ENCODE measurements at places on chromosomes 12 and 14. TPM values are rescaled to one million over a fixed set of nuclear protein-coding genes. Genes with fewer than 3 reads are reported as not detected.

Gene GYS2
- total RNA-seq: 0.05 TPM

Gene DDX54
- 47.6 TPM for total RNA-seq

Gene FOXG1
- 0.81 TPM for total RNA-seq

Gene FERMT2
- total RNA-seq: 65.3 TPM

Gene ARHGEF40
- total RNA-seq: 29.3 TPM

Gene TGM1
- total RNA-seq: 0.05 TPM

Gene TAS2R8
- not detected for total RNA-seq

Gene RD3L
- not detected for total RNA-seq

Gene NKX2-1
- total RNA-seq: not detected

Gene NPAS3
- 1.3 TPM for total RNA-seq

Gene RPGRIP1
- total RNA-seq: not detected

Gene POLE
- 95.8 TPM for total RNA-seq

DNA sequence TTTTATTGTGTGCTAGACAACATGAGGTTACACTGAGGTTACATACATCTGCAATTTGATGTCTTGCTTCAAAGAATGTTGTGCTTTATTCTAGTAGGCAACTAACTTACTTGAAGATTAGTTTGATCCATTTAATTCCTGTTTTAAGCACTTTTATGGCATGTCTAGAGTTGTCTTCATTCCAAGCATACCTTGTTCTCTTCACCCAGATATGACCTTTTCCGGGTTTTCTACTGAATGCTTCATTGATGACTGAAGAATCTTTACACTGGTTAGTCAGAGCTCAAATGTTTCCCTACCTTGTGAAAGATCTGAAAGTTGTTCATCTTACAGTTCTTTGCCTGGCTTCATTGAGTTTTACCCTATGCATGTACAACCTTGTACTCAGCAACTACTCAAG, 274.0 kb upstream of the KITLG start:
- DNase-seq: no peak

DNA sequence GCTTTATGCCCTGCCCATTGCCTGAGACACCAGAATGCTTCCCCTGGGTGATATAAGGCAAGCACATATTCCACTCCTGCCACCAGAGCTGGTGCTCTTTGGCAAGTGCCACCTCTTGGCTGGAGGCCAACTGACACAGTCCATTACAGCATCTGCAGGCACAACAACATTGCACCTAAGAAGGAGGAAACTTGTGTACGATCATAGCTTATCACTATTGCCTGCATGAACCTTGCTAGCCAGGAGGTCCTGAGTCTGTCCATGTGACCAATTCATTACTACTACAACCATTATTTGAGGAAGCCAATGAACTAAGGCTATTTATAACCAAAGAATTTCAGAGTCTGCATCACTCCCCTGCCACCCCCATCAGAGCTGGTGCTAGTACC, 119.8 kb upstream of the SCAF11 start:
- no peak for DNase-seq

DNA sequence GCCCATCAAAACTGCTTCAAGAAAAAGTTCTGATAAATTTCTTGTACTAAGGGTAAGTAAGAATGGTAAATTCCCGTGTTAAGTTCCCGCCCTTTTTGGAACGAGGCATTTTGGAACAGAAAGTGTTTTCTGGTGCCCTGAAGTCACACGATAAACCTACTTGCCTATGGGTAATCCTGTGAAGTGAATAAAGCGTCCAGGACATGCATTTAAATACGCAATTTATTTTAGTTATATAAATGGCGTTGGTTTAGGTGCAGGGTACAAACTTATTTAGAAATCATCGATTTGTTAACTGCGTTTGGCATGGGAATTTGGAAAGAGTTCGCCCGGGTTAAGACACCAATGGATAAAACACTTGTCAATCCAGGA, 715 bp upstream of the RAP1B start:
- peak; percentile 55 for DNase-seq

DNA sequence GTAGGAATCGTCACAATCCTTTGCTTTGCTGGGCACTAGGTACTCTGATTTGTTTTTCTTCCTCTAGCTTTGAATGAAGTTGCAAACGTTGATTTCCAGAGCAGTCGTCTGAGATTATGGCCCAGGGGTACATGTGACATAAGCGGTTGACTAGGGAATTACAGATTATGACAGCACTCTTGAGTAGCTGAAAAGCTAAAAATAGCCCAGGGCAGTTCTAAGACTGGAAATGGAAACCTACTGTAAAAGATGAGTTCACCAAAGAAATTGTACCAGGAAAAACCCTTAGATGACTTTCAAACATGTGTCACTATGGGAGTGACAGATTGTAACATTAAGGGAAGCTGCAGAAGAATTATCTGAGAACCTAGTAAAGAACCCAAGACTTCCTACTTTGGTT, 108.5 kb downstream of the ANO6 start:
- DNase-seq: no peak

DNA sequence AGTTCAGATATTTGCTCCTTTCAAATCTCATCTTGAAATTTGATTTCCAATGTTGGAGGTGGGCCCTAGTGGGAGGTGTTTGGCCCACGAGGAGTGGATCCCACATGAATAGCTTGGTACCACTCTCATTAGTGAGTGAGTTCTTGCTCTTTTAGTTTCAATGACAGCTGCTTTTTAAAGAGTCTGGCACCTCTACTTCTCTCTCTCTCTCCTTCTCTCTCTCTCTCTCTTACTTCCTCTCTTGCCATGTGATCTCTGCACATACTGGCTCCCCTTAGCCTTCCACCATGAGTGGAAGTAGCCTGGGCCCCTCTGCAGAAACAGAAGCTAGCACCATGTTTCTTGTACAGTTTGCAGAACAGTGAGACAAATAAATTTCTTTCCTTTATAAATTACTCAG, 25.1 kb downstream of the GPR65 start:
- no peak for DNase-seq

DNA sequence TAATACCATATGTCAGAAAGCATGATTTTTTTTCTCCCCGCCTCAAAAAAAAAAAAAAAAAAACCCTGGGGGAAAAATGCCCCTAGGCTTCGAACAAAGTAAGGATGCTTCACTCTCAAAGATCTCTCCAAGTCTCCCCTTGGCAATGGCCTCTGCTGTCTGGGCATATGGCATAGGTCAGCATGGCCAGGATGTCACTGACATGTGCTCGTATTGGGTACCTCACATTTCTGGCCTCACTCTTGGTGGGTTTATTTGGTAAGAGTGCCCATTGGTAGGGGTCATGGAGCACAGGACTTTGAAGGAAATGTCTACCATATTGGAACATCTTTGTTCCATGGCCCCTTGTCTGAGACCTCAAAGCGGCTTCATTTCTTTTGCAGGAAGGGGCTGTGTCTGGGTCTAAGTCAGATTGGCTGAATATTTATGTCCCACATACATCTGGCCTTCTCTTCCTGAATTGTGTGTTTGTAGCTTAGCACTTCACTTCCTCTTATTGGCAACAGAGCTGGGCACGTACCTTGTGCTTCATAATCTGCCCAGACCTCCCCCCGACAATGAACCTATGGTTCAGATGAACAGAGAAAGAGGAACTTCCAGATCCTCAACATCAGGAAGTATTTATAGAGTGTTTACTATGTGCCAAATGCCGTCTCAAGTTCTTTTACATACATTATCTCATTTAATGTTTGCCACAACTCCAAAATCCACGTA, 36.3 kb upstream of the OAS1 start:
- DNase-seq: no peak

DNA sequence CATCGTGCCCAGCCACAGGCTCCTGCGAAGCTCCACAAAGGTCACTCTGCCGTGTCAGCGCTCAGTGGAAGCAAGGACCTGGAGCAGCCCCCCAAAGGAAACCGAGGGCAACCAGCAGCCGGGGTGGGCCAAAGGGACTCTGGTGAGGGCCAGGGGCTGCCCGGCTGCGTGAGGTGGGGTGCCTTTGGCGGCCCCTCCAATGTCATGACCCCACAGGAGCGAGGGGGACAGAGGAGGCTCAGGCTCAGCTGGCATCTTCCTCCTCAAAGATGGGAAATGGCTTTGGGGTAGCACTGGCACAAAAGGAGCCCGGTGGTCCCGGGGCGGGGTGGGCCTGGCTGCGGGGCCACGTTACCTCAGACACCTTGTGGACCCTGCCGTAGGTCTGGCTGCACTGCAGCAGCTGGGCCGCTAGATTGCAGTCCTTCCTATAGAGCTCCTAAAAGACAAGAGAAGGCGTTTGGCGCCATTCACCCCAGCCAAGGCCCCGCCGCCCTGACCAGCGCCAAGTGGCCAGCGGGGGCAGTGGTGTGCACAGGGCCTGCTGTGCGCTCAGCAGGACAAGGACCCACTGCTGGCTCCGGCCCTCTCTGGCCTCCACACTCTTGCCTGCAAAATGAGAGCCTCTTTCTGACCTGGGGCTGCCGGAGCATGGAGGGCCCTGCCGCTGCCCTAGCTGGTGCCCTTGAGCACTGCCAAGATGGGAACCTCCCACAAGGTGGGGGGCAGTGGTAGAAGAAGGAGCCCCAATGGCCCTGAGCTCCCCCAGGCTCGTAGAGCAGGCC, 46.9 kb downstream of the BEGAIN start:
- DNase-seq: peak; percentile 48

DNA sequence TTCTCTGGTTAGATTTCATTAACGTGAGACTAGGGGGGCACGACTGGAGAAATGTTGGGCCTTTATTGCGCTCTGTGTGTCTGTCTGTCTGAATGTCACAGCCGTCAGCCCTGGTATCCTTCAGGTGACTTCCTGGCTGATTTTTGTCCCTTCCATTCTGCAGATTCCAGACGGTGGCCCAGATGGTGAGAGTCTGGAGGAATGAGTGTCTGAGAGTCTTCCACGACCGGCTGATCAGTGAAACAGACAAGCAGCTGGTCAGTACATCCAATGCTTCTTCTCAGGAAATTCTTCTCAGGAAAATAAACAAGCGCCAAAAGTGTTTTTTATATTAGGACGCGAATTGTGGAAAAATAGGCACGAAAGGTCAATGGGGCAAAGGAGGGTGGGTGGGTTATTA, 93.5 kb downstream of the CCDC92 start:
- no peak for DNase-seq

- DNase-seq: no peak
Measured at GRCh38 chr14:95163132-95163531, 5.8 kb upstream of the DICER1 start.

GRCh38 chr14:51442513-51443175, 202.6 kb downstream of the TMX1 start:
- DNase-seq: no peak

GRCh38 chr12:106389151-106389550, 31.6 kb downstream of the POLR3B start:
- no peak for DNase-seq

DNA sequence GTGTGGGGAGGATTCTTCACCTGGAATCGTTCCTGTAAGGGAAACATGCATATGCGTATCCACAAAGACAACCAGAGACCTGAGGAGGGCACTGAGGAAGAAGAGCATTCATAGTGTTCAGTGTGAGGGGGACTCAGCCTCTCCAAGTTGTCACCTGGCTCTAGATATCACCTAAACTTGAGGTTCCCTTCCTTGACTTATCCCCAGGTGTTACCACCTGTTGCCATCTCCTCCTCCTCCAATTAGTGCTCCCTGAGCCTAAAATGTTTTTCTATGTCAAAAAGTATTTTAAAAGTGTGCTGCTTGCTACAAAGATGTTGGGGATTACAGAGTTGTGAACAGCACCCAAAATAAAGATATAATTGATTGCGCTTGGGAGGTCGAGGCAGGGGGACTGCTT, 41.0 kb downstream of the FMNL3 start:
- no peak for DNase-seq

DNA sequence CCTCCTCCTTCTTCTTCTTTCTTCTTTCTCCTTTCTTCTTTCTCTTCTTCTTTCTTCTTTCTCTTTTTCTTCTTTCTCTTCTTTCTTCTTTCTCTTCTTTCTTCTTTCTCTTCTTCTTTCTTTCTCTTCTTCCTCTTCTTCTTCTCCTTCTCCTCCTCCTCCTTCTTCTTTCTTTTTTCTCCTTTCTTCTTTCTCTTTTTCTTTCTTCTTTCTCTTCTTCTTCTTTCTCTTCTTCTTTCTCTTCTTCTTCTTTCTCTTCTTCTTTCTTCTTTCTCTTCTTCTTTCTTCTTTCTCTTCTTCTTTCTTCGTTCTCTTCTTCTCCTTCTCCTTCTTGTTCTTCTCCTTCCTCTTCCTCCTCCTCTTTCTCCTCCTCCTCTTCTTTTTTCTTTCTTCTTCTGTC, 1230.7 kb upstream of the USP15 start:
- no peak for DNase-seq

DNA sequence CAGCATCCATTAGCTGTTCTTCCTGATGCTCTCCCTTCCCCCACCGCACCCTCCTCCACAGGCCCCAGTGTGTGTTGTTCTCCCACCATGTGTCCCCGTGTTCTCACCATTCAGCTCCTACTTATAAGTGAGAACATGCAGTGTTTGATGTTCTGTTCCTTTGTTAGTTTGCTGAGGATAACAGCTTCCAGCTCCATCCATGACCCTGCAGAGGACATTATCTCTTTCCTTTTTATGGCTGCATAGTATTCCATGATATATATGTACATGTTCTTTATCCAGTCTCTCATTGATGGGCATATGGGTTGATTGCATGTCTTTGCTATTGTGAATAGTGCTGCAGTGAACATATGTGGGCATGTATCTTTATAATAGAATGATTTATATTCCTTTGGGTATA, 9.0 kb downstream of the ATF1 start:
- no peak for DNase-seq

DNA sequence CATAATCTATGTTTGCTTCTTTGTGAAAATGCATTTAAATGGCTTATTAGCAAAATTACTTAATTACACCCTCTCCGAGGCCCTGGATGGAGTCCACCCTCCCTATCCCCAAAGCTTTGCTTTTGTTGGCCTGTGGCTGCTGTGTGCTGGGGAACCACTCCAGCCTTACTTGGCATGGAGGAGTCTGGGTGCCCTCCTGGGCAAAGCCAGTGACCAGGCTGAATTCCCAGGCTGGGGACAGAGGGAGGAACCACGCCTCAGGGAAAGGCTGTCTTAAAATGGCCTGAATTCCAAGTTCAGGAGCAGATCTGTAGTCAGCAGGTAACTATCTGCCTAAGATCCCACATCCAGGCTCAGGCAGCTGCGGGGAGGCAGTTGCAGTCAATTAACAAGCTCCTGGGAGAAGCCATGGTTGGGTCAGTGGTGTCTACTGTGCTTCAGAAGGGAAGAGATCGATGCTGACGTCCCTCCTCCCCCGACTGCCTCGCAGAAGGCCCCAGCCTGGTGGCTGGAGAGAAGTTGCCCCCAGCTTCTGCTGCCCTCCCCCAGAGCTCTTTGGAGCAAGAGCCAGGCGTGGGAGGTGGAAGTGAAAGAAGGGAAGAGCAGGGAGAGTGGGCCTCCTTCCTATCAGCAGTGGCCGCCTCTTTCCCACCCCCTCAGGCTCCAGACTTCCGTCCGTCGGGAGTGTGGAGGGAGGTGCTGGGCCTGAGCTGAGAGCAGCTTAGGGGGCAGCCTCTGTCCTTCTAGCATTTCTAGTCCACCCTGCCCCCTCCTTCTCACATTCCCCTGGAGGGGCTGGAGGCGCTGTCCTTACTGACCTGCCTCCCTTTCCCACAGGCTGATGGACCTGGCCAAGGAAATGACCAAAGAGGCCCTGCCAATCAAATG, 11.3 kb downstream of the VASH1 start:
- DNase-seq: no peak

- no peak for DNase-seq
Measured at GRCh38 chr12:59030415-59030814, 110.1 kb upstream of the LRIG3 start.

- peak; percentile 52 for DNase-seq
Measured at GRCh38 chr14:32354716-32355115, 25.6 kb downstream of the AKAP6 start.

Measured in SJCRH30 (cell line).